ENCODE measurements at places on chromosomes 5 and 9.

GRCh38 chr5:45094876-45095440 lies 286.2 kb downstream of the MRPS30 start:
- DNase-seq: no peak

GRCh38 chr5:41763081-41763480 lies 107.1 kb downstream of the OXCT1 start:
- no peak for DNase-seq

- peak; percentile 42 for DNase-seq
Measured at GRCh38 chr5:176180781-176181180, 57.4 kb upstream of the SIMC1 start.

GRCh38 chr5:135228222-135228621 lies 170.8 kb downstream of the MACROH2A1 start:
- DNase-seq: no peak

- DNase-seq: peak; percentile 60
Measured at GRCh38 chr5:9288234-9288633, 257.6 kb downstream of the SEMA5A start.
